Endodermal cell (in vitro differentiated cells): ENCODE measurements at places on chromosomes 5 and 9.

DNA sequence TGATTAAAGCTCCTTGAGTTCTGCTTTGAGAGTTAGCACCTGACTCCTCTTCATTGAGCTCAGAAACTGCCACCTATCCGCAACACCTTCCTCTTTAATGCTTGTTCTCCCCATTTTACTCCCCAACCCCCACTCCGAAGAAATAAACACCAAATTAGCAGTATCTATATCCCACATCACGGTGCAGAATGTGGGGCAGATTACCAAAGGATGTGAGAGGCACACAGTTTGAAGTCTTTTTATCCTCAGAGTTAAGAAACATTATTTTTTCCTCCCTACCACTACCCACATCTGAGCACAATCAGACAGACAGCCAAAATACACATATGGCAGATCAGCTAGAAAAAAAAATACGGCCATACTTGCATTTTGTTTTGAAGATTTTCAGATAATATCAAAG, 26.1 kb upstream of the IL7R start:
- no peak for DNase-seq

- no peak for DNase-seq
Observed at GRCh38 chr5:95403996-95404395, 12.8 kb downstream of the FAM81B start.

DNA sequence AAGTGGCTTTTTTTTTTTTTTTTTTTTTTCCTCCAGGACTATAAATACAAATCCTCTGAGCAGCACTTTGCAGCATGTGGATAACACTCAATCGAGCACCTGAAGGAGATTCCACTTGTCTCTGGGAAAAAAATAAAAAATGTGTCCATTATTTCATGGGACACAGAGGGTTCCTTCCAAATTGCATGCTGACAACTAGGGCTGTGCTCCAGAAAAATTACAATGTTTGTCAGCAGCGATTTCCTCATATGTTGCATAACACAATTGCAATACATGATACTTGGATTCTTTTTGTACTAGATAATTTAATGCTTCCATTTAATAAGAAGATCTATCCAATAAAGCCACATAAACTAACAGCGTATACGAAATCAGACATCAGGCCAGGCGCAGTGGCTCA, 84.4 kb downstream of the CDH18 start:
- no peak for DNase-seq

- no peak for DNase-seq
Observed at GRCh38 chr9:117491491-117491890, 76.6 kb upstream of the ASTN2 start.

GRCh38 chr5:92907938-92908606, 672.9 kb downstream of the NR2F1-AS1 start:
- no peak for DNase-seq

DNA sequence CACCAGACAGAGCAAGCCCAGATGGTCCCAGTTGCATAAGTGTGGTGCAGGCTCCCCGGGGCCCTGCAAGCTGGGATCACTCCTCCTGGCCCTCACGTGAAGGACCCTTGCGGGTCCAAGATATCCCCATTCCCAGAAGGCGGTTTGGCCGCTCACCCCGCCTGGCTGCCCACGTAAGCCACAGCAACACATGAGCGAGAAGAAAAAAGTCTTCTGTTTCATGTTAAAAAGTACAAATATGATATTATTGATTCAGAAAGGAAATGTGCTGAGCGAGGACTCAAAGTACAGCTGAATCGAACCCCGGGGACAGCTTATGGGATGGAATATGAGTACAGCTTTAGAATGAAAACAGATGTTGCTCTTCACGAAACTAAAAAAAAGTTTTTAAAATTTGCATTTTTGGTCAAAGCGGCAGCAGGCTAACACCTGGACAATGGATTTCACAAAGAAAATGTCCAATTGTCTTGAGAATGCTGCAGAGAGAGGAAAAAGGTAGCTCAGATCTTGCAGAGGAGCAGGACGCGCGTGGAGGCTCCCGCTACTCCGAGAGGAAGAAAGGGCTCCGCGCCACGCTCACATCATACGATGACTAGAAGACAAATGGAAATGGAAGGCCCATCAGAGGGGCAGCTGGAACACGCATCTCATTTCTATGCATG, 427.6 kb downstream of the IRX1 start:
- DNase-seq: no peak

- no peak for DNase-seq
Observed at GRCh38 chr5:123795688-123796087, 283.7 kb downstream of the CSNK1G3 start.

DNA sequence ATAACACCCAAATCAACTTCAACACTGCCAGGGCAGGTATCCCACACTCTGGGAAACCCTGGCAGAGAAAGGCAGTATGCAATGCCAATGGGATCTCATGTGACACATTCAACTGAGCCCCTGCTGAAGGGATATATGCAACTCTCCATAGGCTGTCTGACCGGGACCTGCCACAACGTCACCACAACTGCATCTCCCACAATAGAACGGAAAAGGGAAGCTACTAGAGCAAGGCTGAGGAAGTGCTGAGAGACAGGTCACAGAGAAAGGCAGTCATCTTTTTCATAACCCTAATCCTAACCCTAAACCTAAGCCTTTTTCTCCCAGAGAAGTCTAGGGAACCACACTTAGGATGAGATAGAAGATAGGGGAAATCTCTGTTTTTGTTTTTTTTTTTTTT, 345.9 kb upstream of the CD180 start:
- no peak for DNase-seq

GRCh38 chr5:119330367-119331183, 25.2 kb upstream of the TNFAIP8 start:
- DNase-seq: peak; percentile 39

DNA sequence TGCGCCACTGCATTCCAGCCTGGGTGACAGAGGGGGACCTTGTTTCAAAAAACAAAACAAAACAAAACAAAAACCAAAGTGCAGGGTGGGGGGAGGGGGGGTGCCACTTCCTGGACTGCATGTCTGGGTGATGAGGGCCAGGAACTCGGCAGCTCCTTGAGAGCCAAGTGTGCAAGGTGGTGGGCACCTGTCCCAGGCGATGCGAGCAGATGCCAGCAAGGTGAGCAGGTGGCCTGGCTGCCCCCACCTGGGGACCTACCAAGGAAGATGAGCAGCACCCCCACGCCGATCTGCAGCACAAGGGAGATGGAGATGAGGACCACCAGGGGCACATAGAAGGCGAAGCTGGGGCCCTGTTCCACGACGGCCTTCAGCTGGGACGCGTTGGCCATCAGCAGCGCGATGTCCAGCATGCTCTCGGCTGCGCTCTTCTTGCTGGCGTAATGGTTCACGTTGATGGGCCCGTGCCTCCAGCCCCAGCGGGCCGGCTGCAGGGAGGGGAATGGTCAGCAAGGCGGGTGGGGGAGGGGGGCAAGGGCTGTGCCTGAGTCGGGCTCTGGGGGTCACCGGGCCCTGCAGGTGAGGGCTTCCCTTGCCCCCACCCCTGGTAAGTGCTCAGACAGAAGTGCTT, 7.8 kb downstream of the NINJ1 start:
- DNase-seq: peak; percentile 42

- peak; percentile 64 for DNase-seq
Observed at GRCh38 chr9:93468763-93469456, 15.5 kb upstream of the FAM120AOS start.

DNA sequence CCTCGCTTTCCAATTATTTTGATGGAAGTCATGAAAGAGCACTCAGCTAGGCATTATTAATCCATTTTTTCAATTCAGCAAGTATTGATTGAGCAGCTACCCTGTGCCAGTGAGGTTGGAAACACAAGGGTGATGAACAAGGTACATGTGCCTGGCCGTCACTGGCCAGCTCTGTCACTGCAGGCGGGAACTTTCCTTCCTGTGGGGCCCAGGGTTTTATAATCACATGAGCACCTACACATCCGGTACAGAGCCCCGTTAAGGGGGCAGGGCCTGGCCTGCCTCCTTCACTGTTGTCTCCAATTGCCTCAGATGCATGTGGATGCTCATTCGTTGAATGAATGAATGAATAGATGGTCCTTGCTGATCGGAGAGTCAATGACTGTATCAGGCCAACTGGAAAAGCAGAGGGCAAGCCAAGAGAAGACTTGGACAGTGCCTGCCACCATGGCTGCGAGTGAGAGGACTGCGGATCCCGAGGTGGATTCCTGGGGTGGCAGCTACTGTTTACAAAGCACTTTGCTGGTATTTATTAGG, 55.9 kb upstream of the KCNMB1 start:
- no peak for DNase-seq

DNA sequence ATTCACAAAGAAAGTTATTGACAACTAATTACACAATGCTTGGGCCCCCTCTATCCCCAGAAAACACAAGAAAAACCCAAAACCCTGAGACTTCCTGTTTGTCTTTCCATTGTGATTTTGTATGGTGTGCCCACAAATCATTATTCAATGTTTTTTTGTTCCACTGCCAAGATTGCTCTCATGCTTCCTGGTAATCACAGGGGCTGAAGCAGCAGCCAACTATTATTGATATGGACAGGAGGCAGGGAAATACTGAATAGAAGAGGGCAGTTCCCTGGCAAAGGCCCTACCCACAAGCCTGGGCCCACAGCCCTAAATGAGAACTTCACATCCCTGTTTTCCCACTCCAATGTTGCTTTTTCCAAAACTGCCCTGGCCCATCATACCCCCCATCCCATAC, 21.5 kb upstream of the RFK start:
- DNase-seq: no peak

DNA sequence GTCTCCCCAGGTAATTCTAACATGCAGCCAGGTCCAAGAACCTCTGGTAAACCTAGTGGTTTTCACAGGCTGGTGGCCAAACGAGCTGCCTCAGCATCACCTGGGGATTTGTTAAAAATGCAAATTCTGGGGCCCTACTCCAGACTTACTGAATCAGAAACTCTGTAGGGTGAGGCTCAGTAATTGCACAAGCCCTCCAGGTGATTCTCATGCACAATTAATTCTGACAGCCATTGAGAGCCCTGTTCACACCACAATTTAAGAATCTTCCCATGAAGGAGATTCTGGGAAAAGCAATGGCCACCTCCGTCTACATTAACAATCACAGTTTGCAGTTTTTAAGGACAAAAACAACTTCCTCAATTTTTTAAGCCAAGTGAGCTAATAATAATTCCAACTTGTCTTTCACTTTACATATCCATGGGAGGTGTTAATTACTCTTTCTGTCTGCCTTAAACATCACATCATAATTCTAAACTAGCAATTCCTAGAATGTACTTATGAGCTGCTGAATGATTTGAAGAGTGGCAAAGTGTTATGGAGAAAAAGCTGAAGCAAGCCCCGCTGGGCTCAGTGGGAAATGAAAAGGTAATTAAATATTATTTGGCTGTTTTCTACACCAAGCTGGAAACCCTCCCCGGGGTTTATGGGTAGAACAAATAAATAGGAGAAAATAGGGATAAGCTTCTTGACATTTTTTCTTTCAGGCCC, 70.0 kb downstream of the GLDC start:
- DNase-seq: peak; percentile 54

DNA sequence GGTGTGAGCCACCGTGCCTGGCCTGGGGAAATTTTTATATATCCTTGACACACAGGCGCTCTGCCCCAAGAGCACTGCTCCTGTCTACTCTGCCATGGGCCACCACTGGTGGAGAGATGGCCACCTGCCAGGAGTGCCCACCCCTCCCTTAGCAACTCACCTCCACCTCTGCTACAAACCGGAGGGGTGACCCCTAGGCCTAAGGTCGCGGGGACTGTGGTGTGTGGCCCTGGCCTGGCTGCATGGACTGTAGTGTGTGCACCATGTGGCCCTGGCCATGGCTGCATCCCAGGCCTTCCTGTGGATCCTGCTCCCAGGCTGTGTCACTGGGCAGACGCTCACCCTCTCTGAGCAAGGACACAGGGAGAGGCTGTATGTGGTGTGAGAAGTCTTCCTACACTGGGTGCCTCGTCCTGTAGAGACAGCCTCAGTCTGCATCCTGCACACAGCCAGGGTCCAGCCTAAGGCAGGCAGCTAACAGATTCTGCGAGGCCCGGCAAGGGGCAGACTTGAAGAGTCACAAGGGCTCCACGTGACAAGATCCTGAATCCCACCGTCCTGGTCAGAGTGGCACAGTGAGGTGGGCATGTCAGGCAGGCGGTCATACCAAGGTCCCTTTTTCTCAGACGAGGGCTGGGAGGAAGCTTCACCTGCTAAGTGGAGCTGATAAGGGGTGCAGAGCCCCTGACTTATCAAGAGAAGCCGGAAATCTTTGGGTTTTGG, 10.3 kb downstream of the NINJ1 start:
- peak; percentile 35 for DNase-seq

GRCh38 chr5:148425808-148426207, 42.0 kb downstream of the FBXO38 start:
- no peak for DNase-seq

- DNase-seq: peak; percentile 65
Observed at GRCh38 chr9:84822589-84823233, 153.2 kb downstream of the NTRK2 start.

- DNase-seq: peak; percentile 27
Observed at GRCh38 chr5:142976861-142977260, 206.7 kb downstream of the ARHGAP26 start.

- DNase-seq: no peak
Observed at GRCh38 chr9:111831371-111832108, 36.8 kb upstream of the SHOC1 start.

DNA sequence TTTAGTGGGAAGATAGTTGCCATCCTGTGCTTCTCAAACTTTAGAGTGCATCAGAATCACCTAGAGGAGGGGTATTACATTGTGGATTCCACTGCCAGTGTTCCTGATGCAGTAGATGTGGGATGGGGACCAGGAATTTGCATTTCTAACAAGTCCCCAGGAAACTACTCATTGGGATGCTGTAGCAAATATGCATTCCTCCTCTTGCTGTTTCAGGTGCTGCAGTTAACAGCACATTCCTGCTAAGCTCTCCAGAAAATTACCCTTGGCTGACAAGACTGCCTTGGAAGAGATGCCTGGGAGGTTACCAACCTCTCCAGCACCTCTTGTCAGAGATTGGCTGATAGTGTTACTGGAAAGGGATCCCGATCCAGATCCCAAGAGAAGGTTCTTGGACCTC, 270.5 kb downstream of the OSTF1 start:
- peak; percentile 59 for DNase-seq

DNA sequence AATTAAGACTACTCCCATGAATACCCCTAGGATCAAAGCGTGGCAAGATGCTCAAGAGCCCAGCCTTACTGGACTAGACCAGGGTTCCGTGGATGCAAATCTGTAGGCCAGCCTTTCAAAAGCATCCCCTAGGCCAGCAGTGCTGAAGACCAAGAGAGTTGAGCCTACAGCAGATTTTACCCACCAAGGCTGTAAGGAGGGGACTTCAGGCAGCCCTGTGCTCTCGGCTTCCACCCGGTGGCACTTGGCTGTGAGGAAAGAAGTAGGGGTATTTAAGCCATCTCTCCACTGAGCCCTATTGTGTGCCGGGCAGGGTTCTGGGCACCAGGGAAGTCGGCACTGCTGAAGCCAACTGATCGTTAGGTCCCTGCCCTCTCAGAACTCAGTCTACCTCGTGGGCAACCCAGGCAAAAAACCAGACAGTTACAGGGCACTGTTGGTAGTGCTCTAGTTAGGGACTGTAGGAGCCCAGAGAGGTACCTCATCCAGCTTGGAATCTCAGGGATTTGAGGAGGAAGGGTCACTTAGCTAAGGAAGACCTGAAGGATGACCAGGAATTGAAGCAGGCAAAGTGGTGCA, 25.5 kb downstream of the TCF7 start:
- DNase-seq: peak; percentile 40
